Skeletal muscle cell (primary cell): ENCODE measurements at places on chromosomes 5 and 9.

GRCh38 chr9:110900917-110901316 lies 137.4 kb downstream of the LPAR1 start:
- DNase-seq = no peak

GRCh38 chr9:98890256-98890655 lies 53.5 kb upstream of the COL15A1 start:
- no peak for DNase-seq

- DNase-seq = peak; percentile 14
These were observed 263.5 kb upstream of the PTPRD start for GRCh38 chr9:10876333-10876732.

DNA sequence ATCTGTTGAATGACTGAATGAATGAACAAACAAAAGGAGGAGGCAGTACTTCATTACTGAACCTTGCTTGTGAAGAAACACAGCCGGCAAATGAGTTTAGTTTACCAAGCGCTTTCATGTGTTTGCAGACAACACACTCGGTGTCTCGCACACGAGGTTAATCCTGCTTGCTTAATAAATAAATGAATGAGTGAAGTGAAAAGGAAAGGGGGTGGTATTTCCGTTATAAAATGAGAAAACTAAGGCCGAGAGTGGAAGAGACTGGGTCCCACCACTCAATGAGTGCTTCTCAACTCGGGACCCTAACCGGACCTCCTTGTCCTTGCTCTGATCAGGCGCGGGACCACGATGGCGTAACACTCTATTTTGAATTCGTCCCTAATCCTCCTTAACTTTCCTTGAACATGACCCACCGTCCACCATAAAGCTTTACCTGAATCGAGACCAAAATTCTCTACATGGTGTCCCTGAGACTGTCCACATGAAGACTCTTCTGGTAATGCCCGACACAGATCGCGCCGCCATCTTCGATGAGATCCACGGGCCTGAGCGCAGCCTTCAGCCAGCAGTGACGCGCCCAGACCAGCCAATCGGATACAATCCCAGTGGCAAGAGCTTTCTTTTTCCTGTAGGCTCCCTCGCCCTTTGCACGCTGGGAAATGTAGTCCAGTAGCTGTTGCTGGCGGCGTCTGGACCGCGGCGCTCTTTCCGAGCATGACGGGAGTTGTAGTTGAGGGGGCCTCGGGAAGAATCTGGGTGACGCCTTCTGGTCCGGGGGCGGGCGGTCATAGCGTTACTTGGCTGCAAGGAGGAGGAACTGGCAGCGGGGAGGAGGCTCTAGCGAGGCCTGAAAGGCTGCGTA lies at the start of the genes MRPL50 and ZNF189:
TSS of gene MRPL50 (minus strand) at position 551 of the 862 bp plus-strand sequence. CDS start at position 525, 26 bp downstream.
TSS of gene ZNF189 (plus strand) at position 784 of the 862 bp plus-strand sequence. CDS start 306 bp downstream, outside the sequence.
- DNase-seq = peak; percentile 97

DNA sequence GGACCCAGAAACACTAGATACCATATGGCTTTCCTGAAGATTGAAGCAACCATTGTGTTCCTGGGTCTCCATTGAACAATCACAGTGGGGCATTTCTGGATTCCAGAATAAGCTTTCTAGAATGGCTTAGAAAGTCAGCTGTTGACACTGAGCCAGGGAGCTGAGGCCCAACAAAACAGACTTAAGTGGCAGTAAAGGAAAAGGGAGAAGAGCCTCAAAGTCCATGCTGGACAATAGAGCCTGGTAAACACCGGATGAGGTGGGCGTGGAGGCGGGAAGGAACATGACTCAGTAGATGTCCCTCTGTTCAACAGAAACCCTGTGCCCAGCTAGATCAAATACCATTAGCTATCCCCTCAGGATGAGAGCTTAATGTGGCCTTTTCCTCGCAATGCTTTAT lies 14.8 kb downstream of the SPARC start:
- no peak for DNase-seq
